Dorsolateral prefrontal cortex (tissue), 122 donors: ENCODE measurements at places on chromosomes 13 and 19. TPM values are rescaled to one million over a fixed set of nuclear protein-coding genes. Genes with fewer than 3 reads are reported as not detected.

GRCh38 chr13:112807653-112808376 is 118.0 kb downstream of the ATP11A start:
- no peak for DNase-seq

GRCh38 chr19:1010586-1011510 is 10.1 kb downstream of the TMEM259 start:
- no peak for DNase-seq

GRCh38 chr19:48740164-48740972 is at the start of gene RASIP1:
Gene RASIP1 (minus strand): TSS chr19:48740610. CDS start chr19:48740282, 328 bp downstream.
- no peak for DNase-seq

- DNase-seq: no peak
Measured at GRCh38 chr13:49610176-49610575, 18.1 kb upstream of the ARL11 start.

GRCh38 chr19:5624741-5625278 is 1.9 kb downstream of the SAFB start:
- no peak for DNase-seq

DNA sequence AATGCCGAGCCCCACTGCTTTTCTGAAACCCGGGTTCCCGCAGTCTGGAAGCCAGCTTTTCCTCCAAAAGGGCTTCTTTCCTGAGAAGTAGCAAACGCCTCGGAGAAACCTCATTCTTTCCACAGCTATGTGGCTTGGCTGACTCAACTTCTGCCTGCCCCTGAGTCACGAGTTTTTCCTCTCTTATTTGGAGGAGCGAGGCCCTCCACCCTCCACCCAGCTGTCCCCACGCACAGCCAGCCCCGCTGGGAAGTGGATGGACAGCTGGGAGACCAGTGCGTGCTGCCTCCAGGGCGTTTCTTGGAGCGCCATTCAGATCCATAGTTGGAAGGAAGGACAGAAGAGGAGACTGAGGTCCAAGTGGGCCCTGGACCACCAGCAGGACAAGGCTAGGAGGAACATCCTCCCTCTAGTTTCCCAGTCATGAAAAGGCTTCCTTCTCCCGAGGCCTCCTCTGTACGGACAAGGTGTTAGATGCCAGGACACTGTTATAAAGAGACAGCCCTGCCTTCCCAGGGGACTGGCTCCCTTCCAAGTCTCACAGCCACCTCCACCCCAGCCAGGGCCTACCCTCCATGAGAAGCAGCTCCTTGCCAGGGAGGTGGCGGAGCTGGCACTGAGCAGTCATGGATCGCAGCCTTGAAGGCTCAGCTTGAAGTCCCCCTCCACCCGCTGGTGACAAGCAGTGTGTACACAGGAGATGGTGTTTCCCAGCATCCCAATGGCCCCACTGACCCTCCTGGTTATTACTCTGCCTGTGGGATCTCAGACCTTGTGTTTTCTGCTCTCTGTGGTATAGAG is 2.5 kb upstream of the PLEKHF1 start:
- no peak for DNase-seq

DNA sequence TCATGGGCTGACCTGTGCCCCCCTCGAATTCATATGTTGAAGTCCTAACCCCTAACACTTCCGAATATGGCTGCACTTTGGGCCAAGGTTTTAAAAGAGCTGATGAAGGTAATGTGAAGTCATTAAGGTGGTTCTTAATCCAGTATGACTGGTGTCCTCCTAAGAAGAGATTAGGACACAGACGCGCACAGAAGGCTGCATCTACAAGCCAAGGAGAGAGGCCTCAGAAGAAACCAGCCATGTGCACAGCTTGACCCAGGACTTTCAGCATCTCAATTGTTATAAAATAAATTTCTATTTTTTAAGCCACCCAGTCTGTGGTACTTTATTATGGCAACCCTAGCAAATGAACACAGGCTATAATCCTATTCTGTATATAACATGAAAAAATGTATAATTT is 99.9 kb downstream of the DOCK9 start:
- no peak for DNase-seq

PRDX2 gene
- 474 TPM for total RNA-seq

DNA sequence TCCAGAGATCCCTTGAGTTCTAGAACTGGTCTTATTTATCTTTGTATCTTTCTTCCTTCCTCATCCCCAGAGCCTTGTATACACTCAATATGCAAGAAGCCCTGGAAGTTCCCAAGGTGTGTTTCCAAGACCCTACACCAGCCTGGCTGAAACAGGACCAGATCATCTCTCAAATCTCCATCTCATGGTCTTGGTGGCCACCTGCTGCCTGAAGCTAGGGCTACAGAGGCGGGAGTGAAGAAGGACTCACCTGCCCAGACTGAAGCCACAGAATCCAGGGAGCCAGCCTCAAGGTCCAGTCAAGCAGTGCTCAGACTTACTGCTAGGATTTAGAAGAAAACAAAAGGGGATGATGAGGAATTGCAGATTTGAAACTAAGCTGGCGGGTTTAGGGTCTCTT is 6.1 kb upstream of the CYSLTR2 start:
- DNase-seq: no peak

DNA sequence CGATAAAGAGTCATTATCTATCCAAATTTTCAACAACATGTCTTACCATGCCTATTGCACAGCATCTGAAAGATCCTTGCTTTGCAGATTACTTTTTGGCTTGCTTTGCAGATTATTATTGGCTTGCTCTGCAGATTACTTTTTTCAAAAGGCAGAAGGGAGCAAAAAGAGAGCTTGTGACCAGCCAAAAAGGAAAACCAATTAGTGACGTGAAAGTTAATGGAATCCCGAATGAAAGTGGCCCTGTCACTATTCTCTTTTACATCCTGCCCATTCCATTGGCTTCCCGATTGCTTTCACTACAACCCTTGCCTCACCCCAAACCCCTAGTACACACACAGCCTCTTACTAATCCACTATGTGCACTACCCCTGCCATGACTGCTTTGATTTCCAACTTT is 81.3 kb downstream of the LHFPL6 start:
- no peak for DNase-seq

DNA sequence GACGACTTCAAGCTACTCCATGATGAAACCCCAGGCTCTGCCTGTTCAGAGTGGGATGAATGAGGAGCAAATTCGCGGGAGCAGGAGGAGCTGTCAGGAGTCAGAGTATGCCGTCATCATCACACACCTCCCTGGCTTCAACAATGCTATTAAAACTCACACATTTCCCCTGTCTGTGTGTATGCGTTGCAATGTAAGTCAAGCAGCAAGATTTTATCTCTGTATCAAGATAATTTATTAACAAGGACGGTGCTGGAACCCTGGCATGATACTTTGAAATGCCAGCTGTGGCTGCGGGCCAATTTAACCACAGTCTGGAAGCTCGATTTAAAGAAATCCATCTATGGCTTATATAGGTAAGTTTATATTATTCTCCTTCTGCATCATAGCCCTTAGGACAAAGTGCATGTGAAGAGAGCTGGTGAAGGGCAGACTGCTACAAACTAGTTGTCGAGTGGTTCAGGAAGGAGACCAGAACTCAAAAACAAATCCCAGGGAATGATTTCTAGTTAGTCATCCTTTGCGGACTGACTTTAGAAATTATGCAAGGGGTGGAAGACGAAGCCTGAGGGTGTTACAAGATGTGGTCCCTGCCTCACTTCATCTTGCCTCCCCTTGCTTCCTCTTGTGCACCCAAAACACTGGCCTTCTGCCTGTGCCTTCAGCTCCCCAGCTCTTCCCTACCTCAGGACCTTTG is 486.5 kb downstream of the COG6 start:
- no peak for DNase-seq

ZNF546 gene
- 15.6 TPM for total RNA-seq

SLC7A10 gene
- total RNA-seq: 9.0 TPM

DNA sequence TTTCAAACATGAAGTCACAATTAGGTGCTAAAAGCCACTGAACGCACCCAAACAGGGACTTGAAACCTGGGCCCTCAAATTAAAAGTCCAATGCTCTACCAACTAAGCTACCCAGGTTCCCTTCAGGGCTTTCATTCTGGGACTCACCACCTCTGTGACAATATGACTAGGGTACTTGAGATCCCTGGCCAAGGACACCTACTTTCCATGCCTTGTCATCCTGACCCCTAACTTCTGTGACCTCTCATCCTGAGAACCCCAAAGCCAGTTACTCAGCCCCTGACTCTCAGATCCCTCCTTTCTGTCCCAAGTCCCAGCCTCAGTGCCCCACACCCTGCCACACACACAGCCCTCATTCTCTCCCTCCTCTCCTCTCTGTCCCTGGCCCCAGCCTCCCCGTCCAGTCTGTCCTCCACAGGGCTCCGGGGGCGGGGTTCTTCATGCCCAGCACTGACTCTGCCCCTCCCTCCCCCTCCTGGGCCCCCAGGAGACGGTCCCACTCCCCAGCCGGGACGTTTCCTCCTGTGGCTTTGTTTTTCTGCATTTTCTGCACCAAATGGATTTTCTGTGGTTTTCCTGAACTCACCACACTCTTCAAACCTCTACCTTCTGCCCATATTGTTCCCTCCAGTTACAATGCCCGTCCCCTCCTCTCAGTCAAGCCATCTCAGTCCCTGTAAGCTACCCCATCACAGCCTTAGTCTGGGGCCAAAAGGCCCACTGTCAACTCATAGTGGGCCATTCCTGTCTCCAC is 7.0 kb downstream of the RCN3 start:
- DNase-seq: no peak

GRCh38 chr19:4057931-4058692 is 8.6 kb downstream of the ZBTB7A start:
- DNase-seq: no peak
